ENCODE measurements at places on chromosomes 1 and 21. TPM values are rescaled to one million over a fixed set of nuclear protein-coding genes. Genes with fewer than 3 reads are reported as not detected.
A peak's percentile ranks its signal among the peaks of the same experiment; 100 is the strongest.

- DNase-seq: peak; percentile 77
- H3K27me3 ChIP-seq: no peaks in the 10 kb centered on the region
- H3K36me3 ChIP-seq: peaks cover 10% of the 10 kb centered on the region
- peak overlapping the region; percentile 83 for H3K4me3 ChIP-seq
Measured at GRCh38 chr1:205313563-205314308, 7.8 kb downstream of the NUAK2 start.

DNA sequence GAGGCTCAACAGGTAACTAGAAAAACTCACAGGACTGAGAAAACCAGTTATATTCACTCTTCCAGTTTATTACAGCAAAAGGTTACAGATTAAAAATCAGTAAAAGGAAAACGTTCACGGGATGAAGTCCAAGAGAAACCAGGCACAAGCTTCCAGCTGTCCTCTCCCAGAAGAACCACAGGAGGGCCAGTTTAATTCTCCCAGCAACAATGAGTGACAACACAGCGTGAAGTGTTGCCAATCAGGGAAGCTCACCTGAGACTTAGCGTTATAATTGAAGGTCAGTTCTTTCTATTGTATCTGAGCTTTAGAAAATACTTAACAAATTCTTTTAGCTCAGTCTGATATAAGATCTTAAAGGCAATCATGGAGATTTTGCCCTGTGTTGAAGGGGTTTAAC, 65.2 kb upstream of the TNR start:
- DNase-seq: no peak
- peaks cover 3% of the 10 kb centered on the region for H3K4me1 ChIP-seq

- H3K27me3 ChIP-seq: no peaks in the 10 kb centered on the region
- H3K27ac ChIP-seq: no peak overlapping the region
- DNase-seq: no peak
Measured at GRCh38 chr1:21270086-21270689, 20.1 kb downstream of the ECE1 start.

DNA sequence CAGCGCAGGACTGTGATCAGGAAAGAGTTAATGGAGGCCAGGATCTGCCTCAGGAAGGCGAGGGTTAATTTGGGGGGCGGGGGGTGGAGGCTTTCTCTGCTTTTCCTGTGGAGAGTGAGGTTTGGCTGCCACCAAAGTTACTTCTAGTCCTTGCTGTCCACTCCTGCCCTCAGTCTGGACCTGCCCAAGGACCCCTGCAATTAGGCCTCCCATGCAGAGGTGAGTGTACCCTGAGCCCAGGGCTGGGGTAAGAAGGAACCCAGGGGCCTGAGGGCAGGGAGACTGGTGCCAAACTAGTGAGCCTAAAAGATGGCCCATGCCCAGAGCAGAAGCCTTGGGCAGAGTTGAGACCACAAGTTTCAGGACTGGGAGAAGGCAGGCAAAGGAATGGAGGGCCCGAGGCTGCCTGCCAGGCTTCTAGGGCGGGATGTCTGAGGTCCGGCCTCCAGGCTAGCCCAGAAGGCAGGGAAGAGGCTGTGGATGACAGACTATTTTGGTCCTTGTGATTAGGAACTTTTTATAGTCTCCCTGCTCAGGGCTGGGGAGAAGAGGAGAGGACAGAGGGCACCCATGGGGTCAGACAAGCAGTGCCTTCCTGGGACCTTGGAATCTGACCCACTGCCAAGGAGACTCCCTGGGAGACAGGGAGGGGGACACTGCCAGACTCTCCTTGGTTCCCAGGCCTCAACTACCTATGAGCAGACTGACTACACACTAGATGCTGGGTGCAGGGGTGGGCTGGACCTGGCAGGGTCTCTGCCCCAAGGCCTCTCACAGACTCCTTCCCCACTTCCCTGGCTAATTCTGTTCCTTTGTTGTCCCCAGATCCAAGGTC, at the start of gene FAM110D:
Gene FAM110D (plus strand): TSS at position 172 of the 835 bp plus-strand sequence. CDS start 2,213 bp downstream, outside the sequence.
- H3K36me3 ChIP-seq: no peaks in the 10 kb centered on the region
- DNase-seq: no peak
- H3K4me1 ChIP-seq: peaks cover 34% of the 10 kb centered on the region
- H3K4me3 ChIP-seq: peak within 1 kb of the TSS; percentile 80

DNA sequence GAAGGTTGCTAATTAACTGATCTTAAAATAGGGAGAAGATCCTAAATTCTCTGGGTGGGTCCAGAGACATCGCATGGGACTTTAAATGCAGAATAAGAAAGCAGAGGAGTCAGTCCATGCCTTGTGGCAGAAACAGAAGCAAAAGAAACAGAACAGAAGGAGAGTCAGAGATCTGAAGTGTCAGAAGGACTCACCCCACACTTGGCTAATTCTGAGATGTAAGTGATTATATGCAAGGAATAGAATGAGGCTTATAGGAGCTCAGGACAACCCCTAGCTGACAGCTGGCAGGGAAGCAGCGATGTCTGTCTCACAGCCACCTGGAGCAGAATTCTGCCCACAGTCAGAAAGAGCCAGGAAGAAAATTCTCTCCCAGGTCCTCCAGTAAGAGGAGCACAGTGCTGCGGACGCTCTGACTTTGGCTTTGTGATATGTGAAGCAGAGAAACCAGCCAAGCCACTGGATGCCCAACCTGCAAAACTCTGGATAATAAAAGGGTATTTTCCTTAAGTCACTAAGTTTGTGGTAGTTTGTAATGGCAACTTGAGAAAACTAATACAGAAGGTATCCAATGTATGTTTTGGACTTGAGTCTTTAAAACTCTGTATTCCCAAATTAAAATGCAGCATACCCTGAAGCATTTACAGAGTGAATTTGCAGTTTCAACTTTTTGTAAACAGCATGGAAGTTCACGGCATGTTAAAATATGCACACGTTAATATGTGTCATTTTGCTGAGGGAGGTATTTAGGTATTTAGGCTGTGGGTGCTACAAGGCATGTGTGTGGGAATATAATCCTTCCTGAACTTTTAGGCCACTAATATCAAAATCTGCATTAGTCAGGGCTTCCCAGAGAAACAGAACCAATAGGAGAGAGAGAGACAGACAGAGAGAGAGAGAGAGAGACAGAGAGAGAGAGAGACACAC, 388.5 kb downstream of the PCP4 start:
- no peaks in the 10 kb centered on the region for H3K36me3 ChIP-seq
- no peak for DNase-seq
- H3K4me1 ChIP-seq: no peaks in the 10 kb centered on the region
- no peak overlapping the region for H3K27ac ChIP-seq

DNA sequence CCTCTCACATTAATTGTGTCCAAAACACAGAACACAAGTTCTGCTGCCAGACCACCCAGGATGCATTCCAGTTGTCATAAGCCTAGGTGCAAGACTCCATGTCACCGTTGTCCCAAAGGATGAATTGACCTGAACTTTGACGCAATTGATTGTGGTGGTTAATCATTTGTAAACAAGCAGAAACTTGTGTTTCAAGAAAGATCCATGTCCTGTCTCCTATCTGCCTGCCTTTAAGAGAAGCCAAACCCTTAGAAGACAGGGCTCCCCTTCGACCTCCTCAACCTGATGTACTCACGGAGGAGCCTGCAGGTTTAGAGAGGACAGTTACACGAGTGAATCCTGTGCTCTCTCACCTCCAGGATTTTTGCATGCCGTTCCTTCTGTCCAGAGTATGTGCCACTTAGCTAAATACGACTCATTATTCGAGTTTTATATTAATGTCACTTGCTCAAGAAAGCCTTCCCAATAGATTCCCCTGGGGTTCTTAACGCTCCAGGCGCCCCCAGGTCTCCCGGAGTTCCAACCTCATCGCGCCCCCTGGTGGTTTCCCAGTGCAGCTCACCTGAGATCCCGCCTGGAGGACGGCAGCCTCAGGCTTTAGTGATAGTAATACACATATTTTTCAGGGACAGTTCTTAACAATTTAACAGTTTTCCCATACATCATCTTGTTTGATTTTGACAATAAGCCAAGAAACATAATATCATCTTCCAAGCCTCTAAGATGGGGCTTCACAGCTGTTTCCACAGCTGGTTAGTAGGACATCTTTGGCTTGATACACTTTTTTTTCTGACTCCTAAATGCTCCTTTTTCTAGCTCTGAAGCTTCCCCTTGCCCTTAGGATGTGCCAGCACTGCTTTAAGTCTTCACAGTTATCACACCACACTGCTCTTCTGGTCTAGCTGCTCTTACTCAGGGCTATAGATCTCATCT, 2.4 kb upstream of the C8B start:
- peaks cover 4% of the 10 kb centered on the region for H3K27me3 ChIP-seq
- DNase-seq: no peak
- H3K36me3 ChIP-seq: no peaks in the 10 kb centered on the region
- H3K4me1 ChIP-seq: no peaks in the 10 kb centered on the region
- H3K4me3 ChIP-seq: no peak overlapping the region
- no peak overlapping the region for H3K27ac ChIP-seq

DNA sequence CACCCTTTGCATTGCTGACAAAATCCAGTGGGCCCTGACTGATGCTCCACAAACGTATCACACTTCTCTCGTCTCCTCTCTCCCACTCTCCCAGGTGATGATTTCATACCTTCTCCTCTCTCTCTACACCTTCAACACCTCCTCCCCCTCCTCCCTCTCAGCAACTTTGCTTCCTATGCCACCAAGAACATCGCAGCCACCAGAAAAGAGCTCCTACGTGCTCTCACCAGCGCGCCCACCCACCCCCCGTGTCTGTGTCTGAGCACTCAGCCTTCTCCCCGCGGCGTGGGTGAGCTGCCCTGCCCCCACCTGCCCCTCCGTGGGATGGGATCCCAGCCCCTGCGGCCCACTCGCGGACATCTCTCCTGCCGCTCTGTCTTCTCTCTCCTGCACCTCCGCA, 55.1 kb upstream of the COX20 start:
- no peaks in the 10 kb centered on the region for H3K27me3 ChIP-seq
- no peak overlapping the region for H3K4me3 ChIP-seq
- no peak overlapping the region for H3K27ac ChIP-seq

DNA sequence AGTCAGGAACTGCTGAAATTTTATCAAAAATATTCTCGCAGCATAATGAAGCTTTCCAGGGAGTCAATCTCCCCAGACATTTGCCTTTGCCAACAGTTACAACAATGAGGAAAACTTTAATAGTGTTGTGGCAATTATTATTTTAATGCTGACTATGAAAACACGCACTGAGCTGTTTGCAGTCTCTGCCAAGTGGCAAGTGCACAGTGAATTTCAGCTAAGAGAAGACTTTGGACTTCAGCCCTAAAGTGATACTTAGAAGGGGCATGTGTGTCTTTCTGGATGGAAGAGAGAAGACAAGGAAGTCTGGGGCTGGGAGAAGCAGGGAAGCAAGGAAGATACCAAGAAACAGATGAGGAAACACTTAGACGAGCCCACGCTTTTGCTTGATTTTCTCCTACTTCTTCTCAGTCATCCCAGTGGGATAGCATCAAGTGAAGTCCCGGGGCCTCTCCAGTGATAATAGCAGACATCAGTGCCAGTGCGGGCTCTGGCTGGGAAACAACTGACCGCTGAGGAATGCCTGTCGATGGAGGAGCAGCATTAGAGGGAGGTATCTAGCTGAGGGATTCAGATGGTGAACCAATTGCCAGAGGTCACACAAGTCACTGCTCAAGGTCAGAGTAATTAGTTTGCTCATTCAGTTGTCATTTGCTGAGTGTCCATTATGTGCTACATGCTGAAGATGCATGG, 196.3 kb downstream of the TTLL7 start:
- no peaks in the 10 kb centered on the region for H3K27me3 ChIP-seq
- H3K4me1 ChIP-seq: peaks cover 21% of the 10 kb centered on the region
- no peak overlapping the region for H3K4me3 ChIP-seq
- no peak overlapping the region for H3K27ac ChIP-seq
- DNase-seq: no peak

GRCh38 chr1:212504171-212504803, 71.6 kb downstream of the NENF start:
- H3K36me3 ChIP-seq: no peaks in the 10 kb centered on the region
- H3K27me3 ChIP-seq: peaks cover 2% of the 10 kb centered on the region
- no peak for DNase-seq
- no peak overlapping the region for H3K4me3 ChIP-seq
- H3K4me1 ChIP-seq: peaks cover 17% of the 10 kb centered on the region

GRCh38 chr1:155514582-155515187, 47.9 kb downstream of the ASH1L start:
- peaks cover 17% of the 10 kb centered on the region for H3K36me3 ChIP-seq
- no peaks in the 10 kb centered on the region for H3K27me3 ChIP-seq
- H3K27ac ChIP-seq: no peak overlapping the region
- no peak for DNase-seq

- no peak overlapping the region for H3K4me3 ChIP-seq
- H3K4me1 ChIP-seq: peaks cover 18% of the 10 kb centered on the region
- no peak overlapping the region for H3K27ac ChIP-seq
- H3K27me3 ChIP-seq: peaks cover 37% of the 10 kb centered on the region
Measured at GRCh38 chr21:35520856-35521255, 471.8 kb upstream of the RUNX1 start.

- peak overlapping the region; percentile 75 for H3K4me3 ChIP-seq
- H3K4me1 ChIP-seq: no peaks in the 10 kb centered on the region
- H3K27me3 ChIP-seq: no peaks in the 10 kb centered on the region
- no peak for DNase-seq
- H3K36me3 ChIP-seq: no peaks in the 10 kb centered on the region
Measured at GRCh38 chr1:228379666-228380065, 27.0 kb downstream of the TRIM11 start.

DNA sequence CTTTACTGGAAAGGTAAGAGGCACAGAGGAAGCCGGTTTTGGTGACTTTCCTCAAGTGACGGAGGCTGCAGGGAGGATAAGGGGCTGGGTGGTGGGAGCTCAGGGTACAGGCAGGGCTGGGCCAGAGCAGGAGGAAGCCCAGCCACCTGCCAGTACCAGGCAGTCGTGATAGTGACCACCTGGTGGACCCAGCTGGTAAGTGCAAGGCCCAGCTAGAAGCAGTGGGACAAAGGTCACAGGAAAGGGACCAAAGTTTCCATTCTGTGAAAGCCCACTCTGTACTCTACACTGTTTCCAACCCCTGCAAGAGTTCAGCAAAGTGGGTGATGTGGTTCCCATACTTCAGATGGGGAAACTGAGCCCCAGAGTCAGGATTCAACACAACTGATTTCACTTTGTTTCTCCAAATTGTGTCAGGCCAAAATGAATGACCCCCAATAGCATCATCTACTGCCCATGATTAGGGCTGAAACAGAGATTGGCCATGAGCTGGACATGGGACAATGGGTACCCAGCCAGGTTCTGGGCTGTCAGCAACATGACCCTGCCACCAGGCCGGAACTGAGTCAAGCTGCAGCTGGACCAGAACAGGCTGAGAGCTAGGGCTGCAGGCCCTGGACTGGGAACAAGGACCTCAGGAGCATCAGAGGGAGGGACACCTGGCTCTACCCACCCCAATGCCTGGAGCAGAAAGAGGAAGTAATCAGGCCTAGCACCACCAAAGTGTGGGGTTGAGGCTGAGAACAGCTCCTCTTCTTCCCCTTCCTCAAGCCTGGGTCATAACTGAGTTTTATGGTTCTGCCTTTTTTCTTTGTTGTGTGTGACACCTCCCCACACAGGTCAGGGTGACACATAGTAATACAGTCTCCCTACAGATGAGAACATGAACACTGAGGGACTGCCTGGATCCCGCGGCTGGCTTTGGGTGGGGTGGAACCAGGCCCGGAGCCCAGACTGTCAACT, 50.2 kb downstream of the KCNN3 start:
- H3K27ac ChIP-seq: no peak overlapping the region
- peaks cover 28% of the 10 kb centered on the region for H3K4me1 ChIP-seq
- peaks cover 6% of the 10 kb centered on the region for H3K27me3 ChIP-seq

- no peaks in the 10 kb centered on the region for H3K27me3 ChIP-seq
- peaks cover 3% of the 10 kb centered on the region for H3K36me3 ChIP-seq
- H3K27ac ChIP-seq: no peak overlapping the region
- peaks cover 5% of the 10 kb centered on the region for H3K4me1 ChIP-seq
Measured at GRCh38 chr1:54556110-54556509, 8.1 kb downstream of the ACOT11 start.

PLA2G4A gene
- 2.9 TPM for total RNA-seq

OR14K1 gene
- total RNA-seq: not detected

PPOX gene
- 25.7 TPM for total RNA-seq

ISG15 gene
- total RNA-seq: 20.8 TPM

G0S2 gene
- 6.4 TPM for total RNA-seq

LEMD1 gene
- 5.5 TPM for total RNA-seq
